ENCODE measurements at places on chromosomes 4 and X.

GRCh38 chrX:43870758-43871419 lies 11.4 kb downstream of the MAOB start:
- no peak for DNase-seq

GRCh38 chrX:119127650-119128049 lies at the start of gene KIAA1210:
Gene KIAA1210, minus strand, starts transcription at chrX:119127812. Its CDS starts 4,170 bp downstream, at chrX:119123642.
- no peak for DNase-seq

GRCh38 chr4:19135895-19136633 lies 1114.5 kb upstream of the LCORL start:
- DNase-seq, result no peak

- DNase-seq, result no peak
Observed at GRCh38 chr4:82758701-82759685, 39.6 kb downstream of the SCD5 start.

- DNase-seq, result no peak
Observed at GRCh38 chr4:187309456-187309855, 585.8 kb upstream of the FAT1 start.

GRCh38 chrX:152149648-152150047 lies 11.3 kb upstream of the MAGEA10 start:
- no peak for DNase-seq

DNA sequence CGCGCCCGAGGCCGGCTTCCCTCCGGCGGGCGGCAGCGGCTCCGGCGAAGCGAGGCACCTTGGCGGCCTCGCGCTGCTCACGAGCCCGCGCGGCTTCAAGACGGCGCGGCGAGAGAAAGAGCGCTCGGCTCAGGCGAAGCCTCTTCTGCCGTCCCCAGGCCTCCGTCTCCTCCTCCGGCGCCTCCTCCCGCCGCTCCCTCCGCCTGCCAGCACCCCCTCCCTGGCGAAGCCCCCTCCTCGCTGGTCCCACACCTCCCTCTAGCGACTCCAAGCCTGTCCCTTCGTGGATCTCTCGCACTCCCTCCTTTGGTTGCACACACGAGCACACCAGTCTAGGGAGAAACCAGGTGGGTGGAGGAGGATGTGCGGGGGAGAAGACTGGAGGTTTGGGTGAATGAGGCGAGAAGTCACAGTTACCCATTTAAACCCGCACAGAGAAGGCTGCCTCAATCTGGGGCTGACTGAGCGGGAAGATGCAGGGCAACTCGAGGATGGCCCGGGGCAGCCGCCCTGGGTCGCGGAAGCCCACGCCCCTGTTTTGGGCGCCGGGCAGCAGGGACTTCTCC lies at the start of gene CAMK2D:
Gene CAMK2D (minus strand): TSS at position 119 of the 566 bp plus-strand sequence. CDS start 670 bp downstream, outside the sequence.
- DNase-seq, result peak; percentile 87

- no peak for DNase-seq
Observed at GRCh38 chrX:124342174-124342867, 4.0 kb upstream of the SH2D1A start.

DNA sequence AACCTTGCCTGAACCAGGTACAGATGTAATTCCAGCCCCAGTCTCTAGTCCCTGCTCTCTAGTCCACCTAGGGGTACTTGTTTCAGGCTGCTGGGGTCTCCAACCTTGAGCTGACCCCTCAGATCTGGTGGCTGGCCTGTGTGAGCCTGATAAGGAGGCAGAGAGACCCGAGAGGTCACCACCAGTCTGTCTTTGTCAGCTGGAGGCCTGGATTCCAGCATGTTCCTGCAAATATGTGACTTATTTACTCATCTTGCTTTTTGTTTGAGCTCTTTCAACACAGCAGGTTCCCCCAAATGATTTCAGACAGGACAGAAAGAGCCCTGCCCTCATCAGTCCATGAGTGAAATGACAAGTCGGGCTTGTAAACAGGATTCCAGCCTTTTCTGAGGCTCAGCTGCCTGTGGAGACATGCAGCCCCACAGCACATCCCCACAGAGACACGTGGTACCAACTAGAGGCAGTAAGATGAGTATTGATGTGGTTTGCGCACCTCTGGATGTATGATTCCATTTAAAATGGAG lies 37.5 kb upstream of the STK26 start:
- no peak for DNase-seq

GRCh38 chr4:65399084-65399483 lies 271.2 kb downstream of the EPHA5 start:
- DNase-seq, result no peak

DNA sequence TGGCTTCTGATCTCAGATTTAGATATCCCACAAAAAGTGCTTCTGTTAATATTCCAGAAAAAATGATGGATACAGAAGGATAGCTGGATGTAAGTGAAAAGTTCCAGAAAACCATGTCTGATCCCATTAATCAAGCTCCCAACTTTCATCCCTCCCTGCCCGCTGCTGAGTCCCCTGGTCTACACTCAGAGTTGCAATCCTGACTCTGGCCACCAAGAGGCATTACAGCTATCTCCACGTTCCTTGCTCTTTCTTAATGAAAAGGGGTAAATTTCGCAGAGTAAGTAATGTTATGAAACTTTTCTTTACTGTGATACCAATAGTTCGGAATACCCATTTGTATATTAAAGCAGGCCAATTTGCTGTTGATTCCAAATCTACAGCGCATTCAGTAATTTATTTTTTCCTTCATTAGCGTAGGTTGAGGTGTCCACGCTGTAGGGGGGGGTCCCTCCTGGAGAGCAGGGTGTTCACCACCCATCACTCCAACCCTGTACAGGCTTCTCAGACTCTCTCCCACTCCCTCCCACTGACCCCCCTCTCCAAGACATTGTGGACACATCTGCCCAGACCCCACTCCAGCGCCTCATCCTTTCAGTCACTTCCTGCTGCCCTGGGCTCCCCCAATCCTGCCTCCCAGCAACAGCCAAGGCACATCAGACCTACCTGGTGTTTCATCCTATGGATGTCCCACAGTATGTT lies 55.1 kb downstream of the RAB40A start:
- peak; percentile 19 for DNase-seq

- DNase-seq, result no peak
Observed at GRCh38 chr4:1591107-1591506, 93.0 kb downstream of the FAM53A start.

GRCh38 chr4:1992468-1993168 lies 16.2 kb downstream of the NELFA start:
- DNase-seq, result no peak

DNA sequence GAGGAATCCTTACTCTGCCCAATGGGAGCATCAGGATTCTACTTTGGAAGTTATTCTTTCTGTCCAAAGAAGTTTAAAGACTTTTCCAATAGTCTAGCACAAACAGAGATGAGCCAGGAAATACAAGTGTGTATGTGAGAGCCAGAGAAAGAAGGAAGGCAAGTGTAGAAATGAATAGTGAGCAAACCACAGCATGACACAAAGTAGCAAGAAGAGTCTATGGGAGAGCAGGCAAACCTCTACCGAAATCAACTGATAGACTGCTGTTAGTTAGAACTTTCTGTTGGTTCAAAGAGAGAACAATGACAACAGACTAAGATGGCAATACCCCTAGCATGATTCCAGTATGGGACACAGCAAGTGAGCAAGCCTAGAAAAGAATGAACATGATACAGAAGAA lies 16.1 kb upstream of the GPR34 start:
- no peak for DNase-seq

- DNase-seq, result no peak
Observed at GRCh38 chr4:123083646-123084045, 161.2 kb upstream of the NUDT6 start.

DNA sequence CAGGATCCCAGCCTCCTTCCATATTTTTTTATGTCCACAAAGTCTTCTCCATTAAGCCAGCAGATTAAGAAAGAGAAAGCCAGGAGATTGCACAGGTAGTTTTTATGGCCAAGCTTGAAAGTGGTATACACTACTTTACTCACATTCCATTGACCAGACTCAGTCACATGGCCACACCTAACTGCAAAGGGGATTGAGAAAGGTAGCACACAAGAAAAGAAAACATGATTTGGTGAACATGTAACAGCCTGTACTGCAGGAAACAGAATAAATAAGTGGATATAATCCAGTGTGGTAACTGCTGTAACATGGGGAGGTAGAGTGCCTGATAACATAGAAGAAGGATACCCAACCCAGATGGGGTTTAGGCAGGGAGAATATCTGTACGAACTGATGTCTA lies 43.9 kb downstream of the HOPX start:
- no peak for DNase-seq

GRCh38 chr4:52256522-52256921 lies 205.4 kb downstream of the SPATA18 start:
- DNase-seq, result no peak

GRCh38 chr4:113328514-113328913 lies 279.1 kb downstream of the ANK2 start:
- no peak for DNase-seq

GRCh38 chrX:147173594-147173993 lies 359.1 kb upstream of the CXorf51A start:
- DNase-seq, result no peak

All from activated naive CD4-positive, alpha-beta T cell treated with Interleukin-2 at 50 U/mL for 16 hours (primary cell).